Stimulated activated CD4-positive, alpha-beta T cell treated with anti-CD3 and anti-CD28 coated beads, Interleukin-1b, Interleukin-23, amount 100 ng/mL, for 1 hour (primary cell): ENCODE measurements at places on chromosomes 4 and X.

DNA sequence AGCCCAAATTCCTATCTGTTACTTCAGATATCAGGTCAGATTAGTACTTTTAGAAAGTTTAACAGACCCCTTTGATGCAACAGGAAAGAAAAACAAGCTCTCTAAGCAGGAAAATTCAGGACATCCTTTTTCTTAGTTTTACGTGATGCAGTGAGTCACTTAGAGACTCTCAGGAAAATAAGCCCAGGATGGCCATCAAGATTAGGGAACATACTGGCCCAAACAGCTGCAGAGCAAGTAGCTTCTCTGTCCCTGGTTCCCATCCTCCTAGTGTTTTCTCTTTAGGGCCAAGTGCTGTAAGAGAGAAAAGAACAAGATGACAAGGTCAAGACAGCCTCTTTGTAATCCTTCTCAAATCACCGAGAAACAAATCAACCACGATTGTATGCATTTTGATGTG is 219.1 kb downstream of the ZNF674 start:
- DNase-seq: no peak

- DNase-seq: no peak
These were observed 21.7 kb upstream of the HEPH start for GRCh38 chrX:66142351-66142750.

GRCh38 chrX:30863974-30864373 is 25.1 kb downstream of the TAB3 start:
- DNase-seq: no peak

DNA sequence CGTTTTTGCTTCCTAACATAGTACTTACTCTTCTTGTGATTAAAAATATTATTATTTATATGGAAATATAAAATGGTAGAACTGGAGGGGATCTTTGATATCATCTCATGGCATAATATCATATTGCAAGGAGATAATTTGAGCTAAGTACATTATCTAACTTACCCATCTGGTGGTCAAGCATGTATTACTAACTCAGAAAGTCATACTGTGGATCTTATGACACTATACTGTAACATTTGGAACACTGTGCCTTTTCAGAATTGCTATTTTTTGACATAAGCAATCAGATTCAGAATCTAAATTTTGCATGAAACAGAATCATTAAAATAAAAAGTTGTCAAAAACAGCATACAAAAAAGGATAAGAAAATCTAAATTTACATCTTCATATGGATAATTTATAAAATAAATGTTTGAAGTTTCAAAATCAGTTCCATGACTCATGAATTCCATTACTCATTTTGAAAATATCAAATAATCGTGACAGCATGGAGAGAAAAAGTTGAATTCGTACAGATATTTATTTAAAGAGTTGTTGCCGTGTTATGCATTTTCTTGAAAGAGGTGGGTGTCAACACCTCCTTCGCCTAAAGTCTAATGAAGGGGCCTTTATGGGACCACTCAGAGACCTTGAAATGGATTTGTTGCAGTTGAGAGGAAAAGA is 928.1 kb downstream of the PDHA2 start:
- DNase-seq: no peak

DNA sequence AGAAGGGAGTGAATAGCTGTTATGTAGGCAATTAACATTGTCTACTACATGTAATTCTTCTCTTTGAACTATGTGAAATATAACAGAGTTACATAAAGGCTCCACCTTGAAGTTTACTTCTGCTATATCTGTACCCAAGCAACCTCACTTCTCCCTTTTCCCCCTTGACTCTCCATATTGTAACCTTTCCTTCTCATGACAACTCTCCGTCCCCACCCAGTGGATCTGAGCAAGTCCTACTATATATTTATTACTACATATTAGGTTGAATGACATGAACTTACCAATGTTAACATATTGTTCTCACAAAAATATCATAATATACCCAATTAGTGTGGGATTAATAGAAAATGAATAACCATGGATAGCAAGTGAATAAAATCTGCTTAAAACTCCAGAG is 93.2 kb upstream of the ATP8A1 start:
- no peak for DNase-seq
